ENCODE measurements at places on chromosomes 6 and 20. TPM values are rescaled to one million over a fixed set of nuclear protein-coding genes. Genes with fewer than 3 reads are reported as not detected.

The LIN28B gene
- polyA plus RNA-seq: not detected

The HAO1 gene
- not detected for polyA plus RNA-seq

The SLC17A3 gene
- not detected for polyA plus RNA-seq

GRCh38 chr6:45075246-45075645, 252.9 kb upstream of the RUNX2 start:
- DNase-seq: no peak

GRCh38 chr6:156190270-156190669, 586.9 kb upstream of the ARID1B start:
- no peak for DNase-seq

DNA sequence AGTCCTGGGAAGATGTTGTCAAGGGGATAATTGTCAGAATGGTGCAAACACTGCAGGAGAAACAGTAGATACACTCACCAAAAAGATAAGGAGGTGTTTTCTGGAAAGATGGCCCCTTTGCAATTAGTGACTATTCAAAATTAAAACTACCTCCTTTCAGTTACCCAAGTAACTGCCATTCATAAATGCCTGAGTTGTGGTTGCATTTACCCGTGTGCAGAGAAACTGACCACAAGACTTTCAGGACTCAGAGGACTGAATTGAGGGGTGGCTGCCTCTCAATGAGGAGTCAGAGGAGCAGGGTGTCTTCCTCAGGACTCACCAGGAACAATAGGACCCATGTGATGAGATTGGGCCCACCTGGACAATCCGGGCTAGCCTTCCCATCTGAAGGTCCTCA, 39.0 kb downstream of the GCM1 start:
- no peak for DNase-seq

DNA sequence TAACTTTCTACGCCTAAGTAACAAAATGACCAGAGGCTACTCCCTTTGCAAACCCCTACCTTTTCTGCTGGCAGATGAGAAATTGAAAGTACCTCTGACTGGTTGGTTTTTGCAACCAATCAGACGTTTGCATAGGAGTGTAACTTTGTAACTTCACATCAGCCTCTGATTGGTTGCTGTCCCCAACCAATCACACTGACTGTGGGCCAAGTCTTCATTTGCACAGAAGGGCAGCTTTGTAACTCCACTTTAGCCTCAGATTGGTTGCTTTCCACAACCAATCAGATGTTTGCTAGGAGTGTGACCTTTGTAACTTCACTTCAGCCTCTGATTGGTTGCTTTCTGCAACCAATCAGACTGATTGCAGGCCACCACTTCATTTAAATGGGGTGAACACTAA, 89.1 kb downstream of the ME1 start:
- no peak for DNase-seq

DNA sequence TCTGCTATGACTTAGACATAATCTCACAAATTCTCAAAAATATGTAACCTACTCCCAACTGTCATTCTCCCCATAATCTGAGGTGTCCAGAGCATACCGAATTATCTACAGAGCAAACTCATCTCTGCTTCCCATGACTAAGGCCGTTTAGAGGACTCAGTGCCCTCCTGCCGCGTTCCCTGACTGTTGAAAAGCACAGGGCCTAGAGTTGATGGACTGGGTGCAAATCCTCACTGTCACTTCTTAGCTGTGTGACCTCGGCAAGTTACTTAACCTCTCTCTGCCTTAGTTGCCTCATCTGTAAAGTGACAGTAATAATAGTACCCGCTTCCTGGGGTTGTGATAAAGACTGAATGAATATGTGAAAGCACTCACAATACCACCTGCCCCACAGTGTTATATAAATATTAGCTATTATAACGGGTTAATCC, 4.7 kb upstream of the TUBB2A start:
- DNase-seq: no peak

All from stomach (tissue), 19 donors.